ENCODE measurements at places on chromosomes 7 and 10.

- no peak for DNase-seq
Measured at GRCh38 chr10:59970396-59971368, 64.3 kb upstream of the CCDC6 start.

GRCh38 chr10:44186150-44186549 lies 198.7 kb downstream of the CXCL12 start:
- DNase-seq, result no peak

DNA sequence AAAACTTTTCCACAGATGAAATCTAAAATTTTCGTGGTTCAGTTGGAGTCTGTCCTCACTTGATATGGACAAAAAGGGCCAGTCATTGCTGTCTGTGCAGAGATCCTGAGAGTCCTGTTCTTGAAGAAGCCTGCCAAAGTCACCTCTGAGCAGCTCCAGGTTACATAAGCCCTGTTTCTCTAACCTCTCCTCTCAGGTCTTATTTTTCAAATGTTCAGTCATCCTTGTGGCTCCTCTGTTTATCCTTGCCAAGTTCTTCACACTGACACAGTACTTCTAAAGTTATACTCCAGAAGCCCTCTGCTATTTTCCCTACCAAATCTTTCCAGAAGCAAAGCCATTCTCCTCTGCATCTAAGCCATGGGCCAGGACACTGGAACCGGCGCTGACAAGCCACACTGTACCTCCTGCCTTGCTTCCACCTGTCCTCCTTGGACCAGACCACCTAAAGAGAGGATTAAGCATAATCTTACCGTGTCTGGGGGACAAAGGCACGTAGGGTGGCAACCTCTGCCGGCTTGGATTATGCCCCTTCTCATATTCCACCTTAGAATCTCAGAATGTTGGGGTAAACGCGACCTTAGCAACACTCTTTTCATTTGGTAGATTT lies 161.6 kb downstream of the JAZF1 start:
- DNase-seq, result no peak

GRCh38 chr10:70743430-70743788 lies 41.8 kb downstream of the TBATA start:
- DNase-seq, result no peak

- peak; percentile 58 for DNase-seq
Measured at GRCh38 chr10:921471-922414, 9.8 kb downstream of the LARP4B start.

DNA sequence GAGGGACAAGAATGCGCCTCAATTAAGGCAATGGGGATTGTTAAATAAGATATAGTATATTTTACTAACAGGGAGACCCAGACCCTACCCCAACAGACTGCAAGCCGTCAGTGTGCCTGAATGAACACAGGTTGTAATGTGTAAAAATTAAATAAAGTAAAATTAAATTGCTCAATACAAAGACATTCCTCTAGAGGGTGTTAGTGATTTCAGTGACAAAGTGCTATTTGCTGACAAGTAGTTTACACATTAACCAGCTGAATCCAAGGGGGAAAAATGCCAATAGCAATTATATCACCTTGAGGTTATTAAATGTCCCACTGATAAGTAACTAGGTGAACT lies 110.5 kb downstream of the EBF3 start:
- no peak for DNase-seq

GRCh38 chr7:31997423-31997822 lies 72.8 kb downstream of the PDE1C start:
- no peak for DNase-seq

DNA sequence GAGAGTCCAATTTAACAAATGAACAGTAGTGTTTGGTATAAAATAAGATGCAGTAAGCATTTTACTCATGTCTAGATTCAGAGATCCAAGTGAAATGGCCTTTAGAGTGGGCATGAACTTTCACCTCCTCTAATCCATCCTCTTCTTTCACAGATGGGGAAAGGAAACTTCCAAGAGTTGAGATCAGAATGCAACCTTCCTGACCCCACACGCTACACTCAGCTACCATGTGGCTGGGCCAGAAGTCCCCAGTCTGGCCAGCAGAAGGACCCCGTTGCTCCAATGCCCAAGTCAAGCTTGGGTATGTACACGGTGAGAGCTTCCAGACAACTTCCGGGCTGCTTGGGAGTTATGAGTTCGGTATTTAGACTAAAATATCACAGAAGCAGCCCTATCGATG lies 228.0 kb downstream of the ELMO1 start:
- DNase-seq, result no peak

- DNase-seq, result no peak
Measured at GRCh38 chr7:19427944-19428343, 280.9 kb downstream of the POLR1F start.

DNA sequence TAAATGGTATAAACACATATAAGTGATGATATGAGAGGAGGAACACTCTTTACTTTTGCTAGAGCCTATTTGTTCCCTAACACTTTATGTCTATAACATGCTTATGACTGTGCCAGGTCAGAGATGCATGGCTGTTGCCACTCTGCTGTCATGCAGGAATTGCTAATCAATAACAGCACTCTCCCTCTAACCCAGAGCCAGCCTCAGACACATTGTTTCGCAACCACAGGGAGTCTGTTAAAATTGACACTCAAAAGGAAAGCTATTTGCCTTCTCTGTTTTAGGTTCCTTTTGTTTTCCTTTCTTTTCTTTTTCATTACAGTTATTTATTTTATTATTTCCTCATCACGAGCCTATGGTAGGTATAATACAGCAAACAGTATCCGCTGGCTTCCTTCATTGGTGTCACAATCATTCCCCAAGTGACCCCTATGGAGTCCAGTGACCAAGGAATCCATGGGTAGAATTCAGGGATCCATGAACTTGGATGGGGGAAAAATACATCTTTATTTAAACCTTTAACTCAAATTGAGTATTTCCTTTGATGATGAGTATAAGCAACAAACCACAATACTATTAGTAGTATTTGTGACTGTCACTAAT lies 6.8 kb downstream of the PON2 start:
- DNase-seq, result no peak

DNA sequence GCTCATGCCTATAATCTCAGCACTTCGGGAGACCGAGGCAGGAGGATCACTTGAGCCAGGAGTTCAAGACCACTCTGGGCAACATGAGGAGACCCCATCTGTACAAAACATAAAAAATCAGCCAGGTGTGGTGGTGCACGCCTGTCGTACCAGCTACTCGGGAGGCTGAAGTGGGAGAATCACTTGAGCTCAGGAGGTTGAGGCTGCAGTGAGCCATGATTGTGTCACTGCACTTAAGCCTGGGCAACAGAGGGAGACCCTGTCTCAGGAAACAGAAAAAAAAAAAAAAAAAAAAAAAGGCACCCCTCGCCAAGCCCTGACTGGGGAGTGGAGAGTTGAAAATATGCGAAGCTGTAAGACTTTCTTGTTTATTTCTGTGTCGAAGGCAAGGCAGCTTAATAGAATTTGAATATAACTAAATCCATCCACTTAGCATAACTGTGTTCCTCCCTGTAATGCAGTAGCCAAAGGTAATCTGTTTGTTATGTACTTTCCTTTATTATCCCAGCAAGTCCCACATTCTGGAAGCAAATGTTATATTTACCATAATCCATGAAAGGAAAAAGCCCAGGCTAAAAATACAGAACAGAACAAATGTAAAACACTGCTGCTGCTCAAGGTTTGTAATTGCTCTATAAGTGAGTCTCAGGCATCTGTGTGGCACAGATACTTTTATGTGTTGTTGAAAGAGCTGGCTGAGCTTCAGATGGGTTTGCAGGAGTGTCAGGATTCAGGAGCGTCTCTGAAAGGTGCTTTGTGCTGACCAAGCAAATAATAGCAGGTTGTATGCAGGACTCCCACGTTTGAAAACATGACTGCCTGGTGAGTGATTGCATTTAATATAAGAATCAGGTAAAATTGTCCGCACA lies 127.2 kb downstream of the CELF2 start:
- no peak for DNase-seq
